ENCODE measurements at places on chromosomes 2 and 18.
A peak's percentile ranks its signal among the peaks of the same experiment; 100 is the strongest.

- DNase-seq, result no peak
Observed at GRCh38 chr2:232316461-232317330, 61.9 kb upstream of the ALPP start.

DNA sequence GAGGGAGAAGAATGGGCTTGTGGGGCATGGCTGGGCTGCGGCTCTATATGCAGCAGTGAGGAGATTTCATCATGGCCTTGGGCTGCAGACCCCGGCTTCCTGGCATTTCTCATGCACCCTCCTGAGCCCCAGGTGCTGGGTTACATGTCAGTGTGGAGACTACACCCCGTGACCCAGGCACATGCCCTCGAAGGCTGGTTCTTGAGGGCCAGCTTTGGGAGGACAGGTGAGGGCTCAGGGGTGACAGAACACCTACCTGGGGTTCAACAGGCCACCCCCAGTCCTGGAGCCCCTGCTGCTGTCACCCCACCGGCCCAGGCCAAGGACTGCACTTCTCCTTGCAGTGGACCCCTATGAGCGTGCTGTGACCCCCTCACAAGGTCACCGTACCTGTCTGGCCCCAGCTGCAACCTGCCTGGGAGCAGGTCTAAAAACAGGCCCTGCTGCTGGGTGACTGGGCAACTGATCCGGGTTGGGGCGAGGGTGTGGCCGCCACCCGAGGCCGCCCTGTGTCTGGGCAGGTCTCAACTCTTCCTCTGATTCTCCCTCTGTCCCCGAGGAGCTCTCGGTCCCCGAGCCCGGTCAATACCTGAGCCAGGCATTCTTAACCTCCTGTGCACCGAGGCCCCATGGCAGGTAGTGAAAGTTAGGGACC is 94.8 kb upstream of the OTOS start:
- DNase-seq, result no peak

DNA sequence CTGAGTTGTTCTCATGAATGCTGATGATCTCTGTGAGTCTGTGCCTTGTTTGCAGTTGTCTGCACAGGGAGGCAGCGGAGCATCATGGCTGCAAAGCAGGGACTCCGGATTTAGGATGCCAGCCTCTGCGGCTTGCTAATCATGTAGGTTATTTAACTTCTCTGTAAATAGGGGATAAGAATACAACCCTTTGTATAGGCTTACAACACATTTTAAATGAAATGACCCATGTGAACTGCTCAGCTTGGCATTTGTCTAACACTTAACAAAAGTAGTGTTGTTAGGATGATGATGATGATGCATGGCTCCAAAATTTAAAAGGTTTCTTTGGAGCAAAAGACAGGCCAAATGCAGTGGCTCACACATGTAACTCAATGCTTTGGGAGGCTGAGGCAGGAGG is 19.4 kb downstream of the DYTN start:
- no peak for DNase-seq

DNA sequence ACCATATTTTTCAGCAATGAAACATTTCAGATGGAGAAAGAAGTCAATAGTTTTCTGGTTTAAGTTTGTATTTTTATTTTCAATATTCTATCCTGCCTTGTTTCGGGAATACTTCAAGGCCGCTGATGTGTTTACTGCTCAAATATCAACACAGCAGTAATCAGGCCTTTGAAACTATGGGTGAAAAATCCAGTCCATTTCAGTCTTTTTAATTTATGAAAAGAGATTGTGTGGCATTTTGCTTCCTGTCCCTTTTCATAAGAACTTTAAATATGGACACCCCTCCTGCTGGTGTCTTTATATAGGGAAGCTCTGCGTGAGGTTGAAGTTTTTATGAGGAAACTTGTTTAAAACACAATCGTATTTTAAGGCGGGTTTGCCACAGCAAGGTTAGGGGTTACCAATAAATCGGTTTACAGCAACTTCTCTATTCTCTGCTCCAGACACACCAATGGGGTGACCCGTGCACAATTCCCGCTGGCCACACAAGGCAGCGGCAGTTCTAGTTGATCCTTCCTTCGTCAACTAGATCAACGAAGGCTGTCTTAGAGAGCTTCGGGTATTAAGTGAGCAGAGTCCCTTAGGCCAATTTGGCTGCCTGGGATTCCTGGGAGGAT is 1.2 kb upstream of the TANC1 start:
- DNase-seq, result peak; percentile 80

DNA sequence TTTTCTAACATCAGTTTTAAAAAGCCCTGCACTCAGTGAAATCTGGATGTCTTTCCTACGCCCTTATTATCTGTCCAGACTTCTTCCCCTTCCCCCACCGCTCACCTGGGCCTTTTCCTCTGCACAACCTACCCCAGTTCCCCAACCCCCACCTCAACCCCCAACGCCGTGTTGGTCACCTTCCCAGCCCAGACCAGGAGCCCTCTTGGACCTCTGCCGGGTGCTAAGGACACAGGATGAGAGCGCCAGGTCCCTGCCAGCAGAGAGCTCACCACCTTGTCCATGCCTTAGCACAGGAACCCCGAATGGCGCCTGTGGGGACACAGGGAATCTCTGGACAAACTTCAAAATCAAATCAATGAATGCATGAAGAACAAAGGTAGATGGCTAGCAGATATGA is 966 bp upstream of the RBM43 start:
- DNase-seq, result no peak

DNA sequence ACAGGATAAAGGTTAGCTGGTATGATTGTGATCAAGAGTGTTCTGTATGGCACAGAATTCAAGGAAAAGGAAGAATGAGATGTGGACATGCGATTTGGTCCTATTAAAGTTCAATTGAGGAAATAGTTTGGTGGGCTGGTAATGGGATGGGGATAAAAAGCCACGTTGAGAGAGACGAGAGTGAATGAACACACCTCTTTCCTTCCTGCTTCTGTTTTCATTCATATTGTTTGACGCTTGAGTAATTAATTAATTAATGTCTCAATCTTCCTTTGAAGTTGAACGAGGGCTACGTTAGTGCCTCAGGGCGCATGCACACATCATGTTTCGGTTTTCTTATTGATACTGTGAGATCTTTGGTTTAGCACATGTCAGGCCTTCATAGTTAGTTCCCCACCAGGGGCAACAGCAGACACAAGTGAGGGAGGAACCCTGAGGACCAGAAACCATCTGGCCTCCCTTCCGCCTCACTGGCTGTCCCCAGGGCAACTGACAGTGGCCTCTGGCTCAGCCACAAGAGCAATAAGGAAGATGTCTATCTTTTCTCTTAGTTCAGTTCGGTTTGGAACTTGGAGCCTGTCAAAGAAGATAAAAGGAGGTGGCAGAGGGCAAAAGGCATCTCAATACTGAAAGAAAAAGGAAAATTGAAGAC is 116.0 kb downstream of the LIPG start:
- DNase-seq, result no peak

DNA sequence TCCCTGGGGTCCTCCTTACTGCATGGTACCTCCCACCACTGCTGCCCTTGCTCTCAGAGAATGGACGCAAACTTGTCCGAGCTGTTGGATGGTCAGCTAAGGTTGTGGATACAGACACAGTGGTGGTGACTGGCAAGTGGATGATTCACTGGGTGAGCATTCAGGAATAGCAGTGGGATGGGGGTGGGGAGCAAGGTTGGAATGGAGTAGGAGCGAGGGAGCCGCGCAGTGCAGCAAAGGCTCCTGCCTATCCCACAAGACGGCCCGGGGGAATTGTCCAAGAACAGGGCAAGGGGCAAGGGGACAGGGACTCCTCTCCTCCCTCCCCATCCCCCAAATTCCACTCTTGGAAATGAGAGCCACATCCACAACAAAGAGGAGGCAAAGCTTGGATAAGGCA is 102.2 kb downstream of the PIEZO2 start:
- DNase-seq, result no peak

GRCh38 chr2:199692489-199692888 is 158.5 kb downstream of the FTCDNL1 start:
- no peak for DNase-seq

DNA sequence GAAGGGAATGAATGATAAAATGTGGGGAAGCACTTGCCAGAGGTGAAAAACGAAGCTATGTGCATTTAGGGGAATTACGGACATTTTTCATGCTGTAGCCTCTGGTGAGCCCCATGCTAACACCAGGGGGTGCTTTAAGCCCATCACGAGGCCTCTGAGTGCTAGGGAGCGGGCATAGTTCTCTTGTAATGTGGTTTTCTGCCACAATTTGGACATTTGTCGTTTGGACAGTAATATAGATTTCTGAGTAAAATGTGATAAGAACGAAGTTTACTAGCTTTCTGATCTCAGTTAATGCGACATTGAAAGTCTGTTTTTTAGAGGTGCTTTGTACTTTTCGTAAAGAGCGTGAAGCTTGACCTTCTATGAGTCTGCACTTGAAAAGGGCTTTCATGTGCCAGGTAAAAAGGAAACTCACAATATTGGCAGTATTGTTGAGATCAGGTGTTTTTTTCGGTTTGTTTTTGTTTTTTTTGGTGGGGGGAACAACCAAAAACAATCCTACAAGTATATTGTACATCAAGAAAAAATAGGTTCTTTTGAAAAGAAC is 50.6 kb downstream of the TRAF3IP1 start:
- no peak for DNase-seq

DNA sequence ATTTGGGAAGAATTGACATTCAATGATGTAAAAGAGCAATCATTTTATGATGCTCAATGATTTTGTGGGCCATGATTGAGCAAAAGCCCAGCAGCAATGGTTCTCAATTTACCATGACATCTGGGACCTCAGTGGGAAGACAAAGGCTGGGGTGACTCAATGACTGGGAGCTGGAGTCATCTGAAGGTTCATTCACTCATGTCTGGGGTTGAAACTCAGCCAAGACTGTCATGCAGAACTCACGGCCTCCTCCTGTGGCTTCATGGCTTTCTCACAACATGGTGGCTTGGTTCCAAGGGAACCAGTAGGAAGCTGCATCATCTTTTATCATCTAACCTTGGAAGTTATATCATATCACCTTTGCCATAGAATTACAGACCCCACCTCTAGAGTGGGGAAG is 45.1 kb upstream of the CD226 start:
- DNase-seq, result no peak

- DNase-seq, result no peak
Observed at GRCh38 chr2:73177645-73178255, 24.6 kb upstream of the NOTO start.

GRCh38 chr2:100936972-100937542 is 65.0 kb upstream of the RPL31 start:
- no peak for DNase-seq

DNA sequence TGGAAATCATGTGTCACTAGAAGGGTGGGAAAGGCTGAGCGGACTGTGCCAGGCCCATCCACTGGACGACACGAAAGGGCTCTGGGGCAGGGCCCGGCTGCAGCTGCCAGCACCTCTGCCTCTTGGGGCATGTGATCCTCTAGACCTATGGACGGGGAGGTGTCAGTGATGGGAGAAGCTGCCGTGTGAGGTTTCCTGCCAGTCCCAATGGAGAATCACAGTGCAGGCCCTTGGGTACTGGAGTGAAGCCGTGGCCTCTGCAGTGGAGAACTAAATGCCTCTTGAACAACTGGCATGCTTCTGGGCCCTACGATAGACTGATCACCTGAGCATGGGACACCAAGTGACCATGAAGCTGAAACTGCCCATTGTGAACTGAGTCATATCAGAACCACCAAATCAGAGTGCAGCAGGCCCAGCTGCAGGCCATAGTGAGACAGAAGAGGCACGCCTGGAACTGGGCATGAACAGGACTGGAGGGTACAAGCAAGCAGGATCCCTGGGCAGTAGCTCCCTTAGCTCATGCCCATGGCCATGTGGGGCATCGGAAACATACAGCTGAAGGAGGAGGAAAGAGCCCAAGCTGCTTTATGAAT is 18.8 kb upstream of the RHOB start:
- DNase-seq, result no peak

DNA sequence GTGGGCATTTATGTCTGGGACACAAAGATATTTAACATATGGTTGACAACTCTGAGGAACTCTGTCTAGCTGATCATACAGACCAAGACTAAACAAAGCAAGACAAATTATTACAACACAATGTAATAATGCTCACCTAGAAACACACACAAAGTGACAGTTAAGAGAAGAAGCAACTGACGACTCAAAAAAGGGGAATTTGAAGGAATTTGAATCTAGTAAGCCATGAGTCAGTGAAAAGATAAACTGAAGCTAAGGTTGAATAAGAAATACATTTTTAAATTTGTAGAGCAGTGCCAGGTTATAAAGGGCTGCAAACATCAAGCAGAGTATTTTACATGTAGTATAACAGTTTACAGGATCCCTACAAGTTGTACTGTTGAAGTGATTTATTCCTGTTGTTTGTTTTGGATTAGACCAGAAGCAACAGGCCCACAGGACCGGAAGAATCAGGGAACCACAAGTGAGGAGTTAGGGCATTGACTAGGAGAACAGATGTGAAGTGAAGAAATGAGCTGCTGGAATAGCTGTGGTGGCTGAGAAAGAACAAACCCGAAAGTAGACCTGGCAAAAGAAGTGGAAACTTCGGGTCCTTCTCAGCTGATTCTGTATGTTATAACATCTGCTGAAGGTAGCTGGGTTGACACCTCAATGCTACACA is 35.6 kb downstream of the IFIH1 start:
- no peak for DNase-seq

GRCh38 chr2:28927469-28927868 is 33.0 kb downstream of the WDR43 start:
- DNase-seq, result no peak

GRCh38 chr2:175251425-175252041 is 70.0 kb upstream of the ATP5MC3 start:
- no peak for DNase-seq

DNA sequence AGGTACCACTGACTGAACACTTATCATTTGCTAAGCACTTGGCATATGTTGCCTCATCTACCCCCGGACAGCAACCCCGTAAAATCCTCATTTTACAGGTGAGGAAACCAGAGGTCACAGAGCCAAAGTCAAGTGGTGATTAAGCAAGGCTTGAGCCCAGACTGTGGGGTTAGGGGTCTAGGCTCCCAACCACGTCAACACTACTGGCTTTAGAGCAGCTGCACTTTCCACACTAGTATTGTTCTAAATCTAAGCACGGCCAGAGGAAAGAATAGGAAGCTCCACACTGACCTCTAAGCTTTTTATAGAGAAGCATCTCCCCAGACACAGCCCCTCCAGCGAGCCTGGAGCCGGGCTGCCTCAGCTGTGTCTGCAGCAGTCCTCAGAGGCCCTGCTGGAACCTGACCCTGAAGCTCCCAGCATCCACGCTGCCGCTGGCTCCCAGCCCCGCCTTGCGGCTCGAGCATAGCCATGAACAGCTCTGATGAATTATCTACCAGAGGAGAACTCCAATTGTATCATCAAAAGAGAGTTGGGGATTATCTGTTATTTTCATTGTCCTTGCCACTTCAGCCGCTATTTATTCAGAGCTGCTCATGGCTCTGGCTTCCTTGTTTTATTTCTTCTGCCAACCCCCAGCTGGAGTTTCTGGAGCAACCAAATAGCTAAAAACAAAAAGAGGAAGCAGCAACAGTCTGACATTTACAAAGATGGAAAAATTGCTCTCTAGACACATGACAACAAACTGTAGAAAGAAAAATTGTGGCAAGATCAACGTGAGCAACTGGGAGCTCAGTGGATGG is 62.2 kb upstream of the RTN4 start:
- peak; percentile 72 for DNase-seq

GRCh38 chr2:105814291-105814940 is 69.7 kb downstream of the NCK2 start:
- DNase-seq, result no peak

- no peak for DNase-seq
Observed at GRCh38 chr18:11728249-11728648, 39.2 kb downstream of the GNAL start.
